ENCODE measurements at places on chromosomes 12 and 14.
A peak's percentile ranks its signal among the peaks of the same experiment; 100 is the strongest.

DNA sequence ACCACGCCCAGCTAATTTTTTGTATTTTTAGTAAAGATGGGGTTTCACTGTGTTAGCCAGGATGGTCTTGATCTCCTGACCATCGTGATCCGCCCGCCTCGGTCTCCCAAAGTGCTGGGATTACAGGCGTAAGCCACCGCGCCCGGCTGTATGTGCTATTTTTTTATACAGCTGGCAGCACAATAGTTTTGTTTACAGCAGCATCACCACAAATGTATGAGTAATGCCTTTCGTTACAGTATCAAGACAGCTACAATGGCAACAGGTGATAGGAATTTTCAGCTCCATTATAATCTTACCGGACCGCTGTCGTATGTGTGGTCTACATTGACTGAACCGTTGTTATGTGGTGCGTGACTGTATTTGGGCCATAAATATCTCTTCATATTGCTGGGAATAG, 11.6 kb upstream of the MDM2 start:
- no peak for DNase-seq

- DNase-seq, result no peak
These were observed 8.5 kb downstream of the ORAI1 start for GRCh38 chr12:121634836-121635235.

- DNase-seq, result no peak
These were observed 40.4 kb downstream of the TSPAN9 start for GRCh38 chr12:3117591-3118015.

GRCh38 chr14:52051871-52052270, 17.0 kb downstream of the NID2 start:
- DNase-seq, result no peak

DNA sequence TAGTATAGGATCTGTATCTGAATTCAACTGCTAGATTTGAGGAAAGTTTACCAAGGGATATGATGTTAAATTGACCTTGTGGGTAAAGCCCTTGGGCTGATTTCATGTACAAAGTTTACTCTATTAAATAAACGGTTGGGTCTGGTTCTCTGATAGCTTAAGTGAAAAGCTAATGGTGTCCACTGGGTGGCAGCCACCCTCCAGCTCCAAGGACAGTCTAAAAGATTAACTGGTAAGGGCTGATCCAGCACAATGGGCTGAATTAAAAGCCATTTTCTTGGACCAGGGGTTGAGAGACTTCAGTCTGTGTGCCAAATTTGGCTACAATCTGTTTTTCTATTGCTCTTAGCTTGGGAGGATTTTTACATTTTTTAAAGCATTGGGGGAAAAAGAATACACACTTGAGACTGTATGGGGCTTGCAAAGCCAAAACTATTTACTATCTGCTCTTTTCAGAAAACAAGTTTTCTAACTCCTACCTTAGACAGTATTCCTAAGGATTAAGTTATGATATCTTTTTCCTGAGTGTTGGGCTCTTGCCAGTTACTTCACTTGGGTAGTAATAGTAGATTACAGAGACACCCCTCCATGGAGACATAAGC, 116.5 kb downstream of the GPHN start:
- DNase-seq, result peak; percentile 70
